ENCODE measurements at places on chromosomes 16 and 17. TPM values are rescaled to one million over a fixed set of nuclear protein-coding genes. Genes with fewer than 3 reads are reported as not detected.

DNA sequence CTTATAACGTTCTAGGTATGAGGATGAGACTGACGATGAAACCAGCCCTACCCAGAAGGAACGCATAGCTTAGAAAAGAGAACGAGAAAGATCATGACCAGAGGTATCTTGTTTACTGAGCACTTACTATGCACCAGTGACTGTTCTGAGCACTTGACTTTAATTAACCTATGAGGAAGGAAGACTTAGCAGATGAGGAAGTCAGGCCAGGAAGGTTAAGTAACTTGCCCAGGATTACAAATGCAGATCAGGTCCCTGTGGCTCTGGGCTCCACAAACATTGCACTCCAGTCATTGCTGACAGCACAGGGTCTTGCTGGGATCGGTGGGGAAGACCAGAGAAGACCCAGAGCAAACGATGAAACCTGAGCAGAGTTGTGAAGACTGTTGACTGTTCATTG lies 7.1 kb downstream of the KRT13 start:
- no peak for DNase-seq
- H3K36me3 ChIP-seq, result no peaks in the 10 kb centered on the region
- no peaks in the 10 kb centered on the region for H3K27me3 ChIP-seq
- no peak overlapping the region for H3K4me3 ChIP-seq
- H3K4me1 ChIP-seq, result peaks cover 10% of the 10 kb centered on the region

- no peak for DNase-seq
- no peak overlapping the region for H3K27ac ChIP-seq
- H3K4me1 ChIP-seq, result no peaks in the 10 kb centered on the region
- H3K4me3 ChIP-seq, result peak overlapping the region; percentile 90
- no peaks in the 10 kb centered on the region for H3K36me3 ChIP-seq
Measured at GRCh38 chr16:50741225-50741780, 583 bp upstream of the CYLD start.

GRCh38 chr16:3580251-3580651 lies 3.0 kb upstream of the NLRC3 start:
- no peak overlapping the region for H3K27ac ChIP-seq
- H3K36me3 ChIP-seq, result no peaks in the 10 kb centered on the region
- H3K4me1 ChIP-seq, result no peaks in the 10 kb centered on the region
- DNase-seq, result no peak

- peak overlapping the region; percentile 80 for H3K4me3 ChIP-seq
- peak overlapping the region; percentile 80 for H3K27ac ChIP-seq
- DNase-seq, result peak; percentile 60
Measured at GRCh38 chr16:76535-77272, 1.3 kb upstream of the MPG start.

- DNase-seq, result no peak
- no peaks in the 10 kb centered on the region for H3K4me1 ChIP-seq
- H3K27ac ChIP-seq, result no peak overlapping the region
Measured at GRCh38 chr16:21327046-21327445, 49.0 kb upstream of the CRYM start.

The ARL5C gene
- not detected for total RNA-seq

The SDR42E1 gene
- 6.5 TPM for total RNA-seq

The PYDC1 gene
- not detected for total RNA-seq

Data from testis (tissue), 5 donors.